Activated naive CD8-positive, alpha-beta T cell treated with anti-CD3 and anti-CD28 coated beads for 36 hours (primary cell): ENCODE measurements at places on chromosomes 16 and 17.

- peak; percentile 45 for DNase-seq
These were observed 28.8 kb downstream of the ZCCHC14 start for GRCh38 chr16:87463722-87464690.

- no peak for DNase-seq
These were observed 344.5 kb downstream of the SEC14L1 start for GRCh38 chr17:77485089-77485833.

GRCh38 chr16:65547772-65548446, 426.0 kb upstream of the CDH11 start:
- no peak for DNase-seq

DNA sequence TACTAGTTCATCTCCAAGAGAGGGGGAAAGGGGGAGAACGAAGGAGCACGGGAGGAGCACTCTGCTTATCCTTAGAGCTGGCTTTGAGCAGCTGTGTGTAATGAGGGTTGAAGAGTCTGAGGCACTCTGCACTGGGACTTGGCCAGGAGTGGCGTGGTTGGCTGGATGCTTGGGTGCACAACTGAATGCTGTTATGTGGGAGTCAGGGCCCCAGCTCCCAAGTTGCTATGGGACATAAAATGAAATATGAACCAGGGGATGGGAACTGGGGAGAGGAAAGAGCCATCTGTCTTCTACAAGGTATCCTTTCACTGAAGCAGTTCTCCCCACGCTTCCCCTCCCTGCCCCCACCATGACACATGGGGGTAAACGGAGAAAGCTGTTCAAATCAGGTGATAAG, 105.9 kb upstream of the ANKFN1 start:
- DNase-seq, result no peak

DNA sequence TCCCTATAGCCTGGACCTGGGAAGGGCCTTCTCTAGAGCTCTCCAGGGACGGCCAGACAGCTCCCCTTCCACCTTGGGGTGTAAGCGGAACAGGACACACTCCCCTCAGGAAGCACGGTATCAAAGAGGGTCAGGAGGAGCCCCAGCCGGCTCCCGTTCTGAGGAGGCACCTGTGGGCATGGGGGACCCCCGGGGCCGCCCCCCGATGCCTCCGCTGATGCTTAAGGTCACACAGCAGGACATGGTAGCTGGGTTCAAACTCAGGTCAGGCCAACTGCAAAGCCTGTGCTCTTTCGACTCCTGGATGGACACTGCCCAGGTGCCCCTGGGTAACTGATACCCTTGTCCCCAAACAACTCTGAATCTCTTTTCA, 49.8 kb downstream of the CMIP start:
- DNase-seq, result no peak

- DNase-seq, result no peak
These were observed 206.4 kb downstream of the KATNIP start for GRCh38 chr16:27756206-27756970.

- no peak for DNase-seq
These were observed 26.1 kb downstream of the TRPV3 start for GRCh38 chr17:3531266-3532101.

GRCh38 chr17:42783062-42783790, 2.8 kb downstream of the WNK4 start:
- no peak for DNase-seq

DNA sequence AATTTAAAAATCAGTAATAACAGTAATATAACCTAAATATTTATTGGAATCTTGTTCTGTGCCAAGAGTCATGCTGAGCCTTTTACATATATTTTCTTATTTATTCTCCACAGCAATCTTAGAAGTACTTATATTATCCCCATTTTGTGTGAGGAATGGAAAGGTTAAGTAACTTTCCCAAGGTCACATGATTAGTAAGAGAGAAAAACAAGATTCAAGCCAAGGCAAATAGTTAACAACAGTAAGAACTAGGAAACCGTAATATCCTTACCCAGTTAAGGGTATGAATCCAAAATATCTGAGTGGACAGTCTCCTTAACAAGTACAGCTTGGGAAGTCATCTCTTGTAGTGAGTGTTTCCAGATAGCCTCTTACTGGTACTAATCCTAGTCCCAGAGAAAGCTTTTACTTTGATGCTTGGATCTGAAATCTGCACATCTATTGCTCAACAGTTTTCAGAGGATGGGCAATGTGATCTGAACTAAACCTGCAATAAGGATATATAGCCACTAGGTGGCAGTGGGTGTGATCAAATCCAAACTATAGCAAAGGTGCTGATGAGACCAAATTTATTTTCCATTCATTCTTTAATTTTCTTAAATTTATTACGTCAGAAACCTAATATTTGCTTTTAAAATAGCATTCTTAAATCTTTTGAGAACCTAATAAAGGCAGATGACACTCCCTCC, 23.3 kb downstream of the SHISA6 start:
- no peak for DNase-seq

DNA sequence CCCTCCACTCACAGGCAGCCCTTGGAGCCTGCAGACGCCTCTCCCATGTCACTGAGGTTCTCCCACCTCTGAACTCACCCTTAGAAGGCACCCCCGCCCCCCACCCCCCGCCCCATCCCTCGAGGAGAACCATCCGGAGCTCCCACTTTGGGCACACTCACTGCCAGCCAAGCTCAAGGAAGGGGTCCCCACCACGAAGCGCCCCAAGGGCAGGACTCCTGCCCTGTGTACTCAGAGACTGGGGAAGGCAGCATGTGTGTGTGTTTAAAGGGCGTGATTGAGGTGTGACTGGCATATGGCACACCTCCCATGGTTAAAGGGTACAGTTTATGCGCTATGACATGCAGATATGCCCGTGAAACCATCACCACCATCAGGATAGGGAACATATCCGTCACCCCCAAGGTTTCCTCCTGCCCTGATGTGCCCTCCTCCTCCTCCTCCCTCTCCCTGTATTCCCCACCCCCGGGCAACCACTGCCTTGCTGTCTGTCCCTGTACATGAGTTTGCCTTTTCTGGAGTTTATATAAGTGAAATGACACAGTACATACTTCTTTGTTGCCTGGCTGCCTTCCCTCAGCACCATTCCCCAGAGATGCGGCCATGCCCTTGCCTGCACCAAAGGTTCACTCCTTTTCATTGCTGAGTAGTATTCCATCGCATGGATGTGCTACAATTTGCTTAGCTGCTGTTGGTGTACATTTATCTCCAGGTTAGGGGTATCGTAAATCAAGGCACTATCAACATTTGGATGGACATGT, 14.0 kb upstream of the RBFOX3 start:
- no peak for DNase-seq

DNA sequence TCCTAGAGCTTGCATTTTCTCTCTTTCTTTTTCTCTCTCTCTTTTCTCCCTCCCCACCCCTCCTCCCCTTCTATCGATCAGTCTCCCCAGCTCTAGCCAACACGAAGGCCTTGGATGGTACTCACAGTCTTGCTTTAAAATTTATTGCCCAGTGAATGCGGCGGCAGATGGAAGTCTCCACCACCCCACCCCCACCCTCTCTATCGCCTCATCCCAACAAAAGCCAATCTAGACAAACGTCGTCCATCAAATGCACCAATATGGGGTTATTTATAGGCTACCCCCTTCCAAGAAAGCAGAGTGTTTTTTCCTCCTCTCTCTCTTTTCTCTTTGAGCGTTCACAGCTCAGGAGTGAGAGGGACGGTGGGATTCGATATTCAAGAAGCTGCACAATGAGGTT, 10.5 kb upstream of the NGFR start:
- no peak for DNase-seq

DNA sequence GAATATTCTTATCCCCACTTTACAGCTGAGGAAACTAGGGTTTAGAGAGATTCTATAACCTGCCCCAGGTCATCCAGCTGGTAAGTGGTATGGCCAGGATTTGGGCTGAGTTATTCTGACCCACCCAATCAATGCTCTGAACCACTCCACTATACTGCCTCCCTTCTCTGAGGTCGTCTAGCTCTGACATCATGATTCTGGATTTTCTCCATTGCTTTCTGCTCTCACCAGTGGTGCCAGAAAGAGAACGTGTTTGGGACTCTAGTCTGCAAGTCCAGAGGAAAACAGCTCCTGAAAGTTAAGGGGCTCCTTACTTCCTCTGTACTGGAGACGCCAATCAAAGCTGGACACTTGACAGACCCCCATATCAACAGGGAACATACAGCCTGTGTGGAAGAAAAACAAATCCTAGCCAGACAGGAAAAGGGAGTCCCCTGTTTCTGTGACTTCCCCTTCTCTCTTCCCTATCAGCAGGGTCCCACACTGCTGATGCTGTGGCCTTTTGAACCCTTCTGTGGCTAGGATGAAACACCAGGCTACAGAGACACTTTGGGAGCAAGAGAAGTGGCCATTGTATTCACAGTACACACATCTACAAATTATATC, 6.0 kb upstream of the EZH1 start:
- DNase-seq, result no peak

- DNase-seq, result no peak
These were observed 33.5 kb downstream of the GNA13 start for GRCh38 chr17:65022751-65023700.

- DNase-seq, result no peak
These were observed 41.8 kb downstream of the SCNN1B start for GRCh38 chr16:23343643-23344612.

GRCh38 chr16:85629326-85629725, 16.2 kb downstream of the GSE1 start:
- DNase-seq, result no peak

DNA sequence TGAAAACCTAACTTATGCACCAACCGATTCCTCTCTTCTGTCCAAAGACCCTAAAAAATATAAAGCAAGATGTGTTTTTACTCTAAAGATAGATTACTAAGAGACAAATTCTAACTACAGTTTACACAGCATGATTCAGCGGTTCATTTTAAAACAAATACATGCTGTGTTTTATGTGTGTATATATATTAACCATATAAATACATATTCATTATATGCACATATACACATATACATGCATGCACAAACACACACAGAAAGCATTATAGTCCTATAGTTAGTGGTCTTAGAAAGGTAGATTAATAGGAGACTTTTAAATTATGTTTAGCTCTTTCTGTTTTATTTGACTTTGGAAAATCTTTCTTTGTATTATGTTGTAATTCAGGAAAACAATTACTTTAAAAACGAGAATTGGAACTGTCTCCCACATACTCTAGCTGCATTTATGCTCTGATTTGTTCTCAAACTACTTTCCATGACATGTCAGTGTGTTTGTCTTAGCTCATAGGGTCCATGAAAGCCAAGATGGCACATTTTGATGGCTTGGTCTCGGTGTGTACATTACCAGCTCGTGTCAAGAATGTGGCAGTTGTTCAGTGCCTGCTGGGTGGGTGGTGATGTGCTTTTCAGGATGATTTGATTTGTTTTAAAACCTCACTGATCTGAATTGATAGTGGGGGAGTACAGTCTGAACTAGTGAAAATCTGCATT, 548.8 kb upstream of the SALL1 start:
- no peak for DNase-seq

GRCh38 chr17:82437325-82437668, 13.3 kb downstream of the CYBC1 start:
- DNase-seq, result no peak

DNA sequence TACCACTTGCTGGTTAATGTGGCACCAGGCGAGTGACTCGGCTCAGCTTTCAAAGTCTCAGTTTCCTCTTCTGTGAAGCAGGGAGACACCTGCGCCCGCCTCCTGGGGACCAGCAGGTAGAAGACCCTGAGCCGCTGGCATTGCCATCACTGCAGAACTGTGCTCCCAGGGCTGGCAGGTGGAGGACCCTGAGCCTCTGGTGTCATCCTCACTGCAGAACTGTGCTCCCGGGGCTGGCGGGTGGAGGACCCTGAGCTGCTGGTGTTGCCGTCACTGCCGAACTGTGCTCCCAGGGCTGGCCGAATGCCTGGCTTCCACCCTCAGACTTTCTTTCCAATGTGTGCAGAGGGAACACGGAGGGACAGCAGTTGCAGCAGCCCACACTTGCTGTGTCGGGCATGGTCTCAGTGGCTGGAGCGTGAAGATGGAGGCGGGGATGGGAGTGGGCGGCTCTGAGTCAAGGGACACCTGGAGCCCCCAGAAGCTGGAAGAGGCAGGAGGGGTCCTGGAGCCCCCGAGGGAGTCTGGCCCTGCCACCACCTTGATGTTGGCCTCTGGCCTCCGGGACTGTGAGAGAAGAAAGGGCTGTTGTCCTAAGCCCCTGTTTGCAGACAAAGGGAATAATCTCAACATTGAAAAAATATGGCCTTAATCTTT, 75.8 kb upstream of the METTL9 start:
- no peak for DNase-seq

DNA sequence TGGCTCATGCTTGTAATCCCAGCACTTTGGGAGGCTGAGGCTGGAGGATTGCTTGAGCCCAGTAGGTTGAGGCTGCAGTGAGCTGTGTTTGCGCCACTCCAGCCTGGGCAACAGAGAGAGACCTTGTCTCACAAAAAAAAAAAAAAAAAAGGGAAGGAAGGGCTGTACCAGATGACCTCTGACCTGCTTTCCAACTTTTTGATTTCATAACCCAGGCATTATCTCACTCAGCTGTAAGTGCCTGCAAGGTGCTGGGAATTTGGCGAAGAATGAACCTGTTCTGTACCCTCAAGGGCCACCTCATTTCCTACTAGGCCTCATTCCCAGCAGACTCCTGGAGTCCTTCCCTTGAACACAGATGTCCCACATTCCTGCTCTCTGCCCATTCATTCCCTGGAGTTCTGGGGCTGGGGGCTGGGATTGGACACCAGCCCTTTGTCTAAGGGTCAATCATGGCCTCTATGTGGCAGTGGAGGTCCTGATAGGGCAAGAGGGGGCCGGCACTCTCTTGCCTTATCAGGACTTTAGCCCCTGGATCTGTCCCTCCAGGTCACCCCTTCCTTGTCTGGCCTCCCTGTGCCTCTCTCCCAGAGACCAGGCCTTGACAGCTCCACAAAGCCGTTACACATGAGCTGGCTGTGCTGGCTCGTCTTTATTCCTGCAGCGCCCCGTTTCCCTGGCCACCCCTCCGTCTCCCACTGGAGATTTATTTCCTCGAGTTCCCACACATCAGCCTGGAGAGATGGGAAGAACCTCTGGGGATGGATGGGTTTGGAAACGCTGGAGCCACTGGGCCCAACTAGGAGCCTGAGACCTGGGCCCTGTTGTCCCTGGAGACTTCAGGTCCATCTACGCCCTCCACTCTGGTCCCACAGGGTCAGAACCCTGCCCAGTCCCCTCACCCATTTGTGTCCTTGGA, 821 bp upstream of the GFAP start:
- DNase-seq, result no peak

GRCh38 chr17:60231234-60231633, 81.5 kb downstream of the CA4 start:
- no peak for DNase-seq

GRCh38 chr17:45383003-45383402, 49.7 kb downstream of the ARHGAP27 start:
- DNase-seq, result no peak
